ENCODE measurements at places on chromosomes 1 and 21.

DNA sequence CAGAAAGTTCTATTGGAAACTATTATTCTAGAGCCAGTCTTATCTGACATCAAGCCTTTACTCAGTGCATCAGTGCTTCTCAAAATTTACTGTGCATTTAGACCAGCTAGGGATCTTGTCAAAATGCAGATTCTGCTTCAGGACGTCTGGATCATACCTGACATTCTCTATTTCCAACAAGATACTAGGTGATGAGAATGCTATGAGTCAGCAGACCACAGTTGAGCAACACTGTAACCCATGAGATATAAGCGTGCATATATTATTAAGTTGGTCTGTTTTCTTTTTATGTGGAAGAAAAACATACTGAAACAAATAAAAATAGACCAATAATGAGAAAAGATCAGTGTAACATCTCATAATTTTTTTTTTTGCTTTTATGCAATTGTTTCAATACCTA, 40.4 kb upstream of the KCNH1 start:
- DNase-seq: no peak

GRCh38 chr1:155003227-155003765, 694 bp downstream of the ZBTB7B start:
- DNase-seq: no peak

- no peak for DNase-seq
Observed at GRCh38 chr21:38269576-38269936, 12.8 kb downstream of the KCNJ15 start.

DNA sequence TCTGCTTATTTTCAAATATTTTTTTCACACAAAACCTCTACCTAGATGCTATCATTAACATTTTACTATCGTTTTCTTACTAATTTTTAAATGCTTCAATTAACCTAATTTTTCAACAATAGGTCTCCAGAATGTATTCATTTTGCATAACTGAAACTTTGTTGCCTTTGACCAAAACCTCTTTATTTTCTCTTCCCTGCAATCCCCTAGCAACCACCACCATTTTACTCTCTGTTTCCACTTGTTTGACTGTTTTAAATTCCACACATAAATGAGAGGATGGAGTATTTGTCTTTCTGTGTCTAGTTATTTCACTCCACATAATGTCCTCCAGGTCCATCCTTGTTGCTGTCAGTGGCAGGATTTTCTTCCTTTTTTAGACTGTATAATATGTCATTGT, 9.5 kb upstream of the F13B start:
- DNase-seq: no peak

GRCh38 chr1:20830378-20830777, 43.3 kb upstream of the HP1BP3 start:
- no peak for DNase-seq

GRCh38 chr1:99266726-99267125, 2.4 kb downstream of the PLPPR4 start:
- DNase-seq: no peak

DNA sequence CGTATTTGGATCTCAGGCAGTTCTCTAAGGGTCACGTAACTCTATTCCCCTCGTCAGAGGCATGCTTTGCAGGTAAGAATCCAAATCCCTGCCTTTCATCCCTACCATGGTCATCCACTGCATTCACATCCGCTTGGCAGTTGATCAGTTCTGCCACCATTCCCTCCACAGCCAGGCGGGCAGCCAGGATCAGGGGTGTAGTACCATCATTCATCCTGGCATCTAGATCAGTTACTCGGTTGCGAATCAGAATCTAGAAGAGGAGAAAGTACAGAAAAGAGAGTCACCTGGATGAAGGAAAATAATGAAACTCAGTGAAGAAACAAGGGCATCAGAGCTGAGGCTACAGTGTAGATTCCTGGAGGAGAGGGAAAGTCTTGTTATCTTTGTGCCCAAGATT, 22.0 kb upstream of the ADAM30 start:
- no peak for DNase-seq

- DNase-seq: no peak
Observed at GRCh38 chr1:172178886-172179285, 241.6 kb upstream of the C1orf105 start.

- no peak for DNase-seq
Observed at GRCh38 chr1:92123868-92124267, 43.7 kb downstream of the BTBD8 start.

- DNase-seq: no peak
Observed at GRCh38 chr1:221945669-221946068, 203.8 kb upstream of the DUSP10 start.

DNA sequence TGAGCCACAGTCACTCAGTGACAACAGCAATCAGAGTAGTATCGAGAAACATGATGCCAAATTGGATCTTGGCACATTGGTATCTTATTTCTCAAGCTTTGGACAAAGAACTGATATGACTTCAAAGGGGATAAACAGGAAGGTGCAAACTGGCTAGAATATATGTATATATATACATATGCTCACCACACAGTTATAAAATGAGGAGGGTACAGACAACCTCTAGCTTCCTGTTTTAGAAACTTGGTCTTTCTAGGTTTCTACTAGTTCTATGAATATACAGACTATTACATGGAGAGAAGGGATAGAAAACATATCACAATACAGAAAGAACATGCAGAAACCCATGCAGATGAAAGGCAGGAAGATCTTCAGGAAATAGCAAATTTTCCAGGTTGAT, 292.1 kb upstream of the SNX7 start:
- DNase-seq: no peak

GRCh38 chr21:35138665-35139381, 89.7 kb upstream of the RUNX1 start:
- DNase-seq: no peak

DNA sequence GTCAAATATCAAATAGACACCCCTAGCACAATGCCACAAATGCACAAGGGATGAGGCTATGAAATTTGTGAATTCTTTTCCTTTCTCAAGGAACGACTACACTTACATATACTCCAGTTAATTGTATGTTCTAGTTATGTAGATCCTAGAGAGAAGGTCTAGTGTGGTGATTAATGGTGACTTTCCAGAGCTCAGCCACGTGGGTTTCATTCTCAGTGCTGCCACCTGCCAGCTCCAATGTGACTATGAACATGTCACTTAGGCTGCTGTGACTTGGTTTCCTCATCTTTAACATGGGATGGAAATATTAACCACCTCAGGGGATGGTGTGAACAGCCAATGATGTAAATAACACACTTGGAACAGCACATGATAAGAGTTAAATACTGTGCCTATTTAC, 138.3 kb downstream of the APP start:
- DNase-seq: no peak

GRCh38 chr1:70893381-70893780, 154.2 kb downstream of the PTGER3 start:
- DNase-seq: no peak

- DNase-seq: no peak
Observed at GRCh38 chr1:203447151-203447550, 28.5 kb upstream of the PRELP start.
